Thyroid gland (tissue), 4 donors: ENCODE measurements at places on chromosomes 16 and 17. TPM values are rescaled to one million over a fixed set of nuclear protein-coding genes. Genes with fewer than 3 reads are reported as not detected.
A peak's percentile ranks its signal among the peaks of the same experiment; 100 is the strongest.

The GNAO1 gene
- 1.4 TPM for total RNA-seq

The AKAP10 gene
- total RNA-seq: 40.2 TPM

DNA sequence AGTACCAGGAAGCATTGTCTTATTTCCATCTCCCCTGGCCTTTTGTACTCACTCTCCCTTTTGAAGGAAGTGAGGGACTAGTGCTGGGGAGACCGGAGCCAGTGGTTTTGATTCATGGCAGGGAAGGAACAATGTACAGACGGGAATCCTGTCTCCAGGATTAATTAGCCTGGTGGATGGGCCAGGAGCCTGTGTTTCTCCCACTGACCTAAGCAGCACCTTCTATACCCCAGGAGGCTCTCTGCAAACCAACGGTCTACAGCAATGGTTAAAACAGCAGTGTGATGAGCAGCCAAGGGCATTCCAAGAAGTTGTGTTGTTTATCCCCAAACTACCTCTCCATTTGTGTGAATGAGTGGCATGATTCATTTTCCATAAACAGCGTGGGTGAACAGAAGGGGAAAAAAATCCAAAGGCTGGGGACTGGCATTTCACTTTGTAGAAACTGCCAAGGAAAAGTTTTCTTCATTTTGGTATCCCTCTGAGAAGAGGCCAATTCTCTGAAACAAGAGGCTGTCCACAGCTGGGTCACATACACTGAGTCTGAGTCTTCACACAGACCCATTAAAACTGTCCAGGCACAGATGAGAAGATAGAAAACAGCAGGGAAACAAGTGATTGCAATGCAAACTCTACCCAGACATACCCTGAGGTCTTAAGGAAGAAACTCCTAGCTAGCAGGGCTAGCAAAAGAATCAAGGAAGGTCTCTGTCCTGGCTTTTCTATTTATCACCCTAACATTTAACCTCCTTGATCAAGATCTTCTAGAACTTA lies 18.1 kb downstream of the ANKFN1 start:
- no peak for DNase-seq

The TBKBP1 gene
- total RNA-seq: 8.2 TPM

DNA sequence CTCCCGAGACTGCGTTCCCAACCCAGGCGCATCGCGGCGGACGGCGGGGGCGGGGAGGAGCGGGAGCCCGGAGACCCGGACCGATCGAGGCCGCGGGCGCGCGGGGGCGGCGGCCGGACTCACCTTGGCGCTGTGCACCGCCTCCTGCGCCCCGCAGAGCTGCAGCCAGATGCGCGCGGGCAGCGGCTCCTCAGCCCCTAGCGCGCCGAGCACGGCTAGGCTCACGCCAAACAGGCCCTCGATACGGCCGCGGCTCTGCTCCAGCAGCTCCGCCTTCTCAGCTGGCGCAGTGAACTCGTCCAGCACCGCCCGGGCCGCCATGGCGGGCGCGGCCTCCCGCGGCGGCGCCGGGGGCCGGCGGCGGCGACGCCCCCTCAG lies 339 bp downstream of the N4BP1 start:
- peak; percentile 55 for DNase-seq

DNA sequence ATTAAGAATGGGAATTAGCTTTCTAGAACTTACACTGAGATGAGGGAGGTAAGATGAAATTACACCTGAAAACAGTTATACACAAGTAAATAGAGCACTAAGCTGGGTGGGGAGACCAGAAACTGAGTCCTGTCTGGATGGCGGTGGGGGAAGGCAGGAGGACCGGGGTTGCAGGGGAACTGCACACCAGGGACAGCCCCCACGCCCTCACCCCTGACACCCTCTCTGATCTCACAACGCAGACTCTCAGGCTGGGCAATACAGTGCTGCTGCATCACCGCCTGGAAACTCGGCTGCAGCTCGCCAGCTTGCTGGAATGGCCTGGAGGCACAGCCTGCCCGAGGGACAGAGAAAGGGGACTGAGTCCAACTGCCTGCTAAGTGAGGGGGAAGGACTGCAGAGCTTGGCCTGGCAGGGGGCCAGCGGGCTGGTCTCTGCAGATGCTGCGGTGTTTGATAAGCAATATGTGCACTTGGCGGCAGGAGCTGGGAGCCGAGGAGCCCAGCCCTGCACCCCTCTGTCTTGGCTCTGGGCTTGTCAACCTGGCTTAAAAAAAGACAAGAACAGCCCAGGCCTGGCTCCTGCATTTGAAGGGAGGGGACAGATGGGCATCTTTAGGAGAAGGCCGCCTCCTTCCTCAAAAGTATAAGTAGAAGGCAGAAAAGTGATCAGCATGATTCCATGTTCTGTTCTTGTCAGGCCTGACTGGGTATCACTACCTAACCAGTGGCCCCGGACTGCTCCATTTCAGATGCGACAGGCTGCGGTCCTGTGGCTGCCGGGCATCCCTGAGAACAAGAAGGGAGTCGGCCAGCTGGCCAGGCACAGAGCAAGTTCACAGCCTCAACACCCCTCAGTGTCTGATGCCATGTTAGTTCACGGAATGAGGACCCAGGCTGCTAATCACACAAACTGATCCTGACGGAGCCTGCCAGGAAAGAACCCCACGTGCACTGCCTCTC lies 30.2 kb downstream of the SPHK1 start:
- peak; percentile 93 for DNase-seq

GRCh38 chr17:80789356-80789902 lies 202.2 kb upstream of the CHMP6 start:
- DNase-seq: no peak

- peak; percentile 76 for DNase-seq
Observed at GRCh38 chr17:43406676-43407645, 8.2 kb downstream of the ARL4D start.

GRCh38 chr17:79024901-79025737 lies 1.1 kb downstream of the C1QTNF1 start:
- DNase-seq: peak; percentile 40

DNA sequence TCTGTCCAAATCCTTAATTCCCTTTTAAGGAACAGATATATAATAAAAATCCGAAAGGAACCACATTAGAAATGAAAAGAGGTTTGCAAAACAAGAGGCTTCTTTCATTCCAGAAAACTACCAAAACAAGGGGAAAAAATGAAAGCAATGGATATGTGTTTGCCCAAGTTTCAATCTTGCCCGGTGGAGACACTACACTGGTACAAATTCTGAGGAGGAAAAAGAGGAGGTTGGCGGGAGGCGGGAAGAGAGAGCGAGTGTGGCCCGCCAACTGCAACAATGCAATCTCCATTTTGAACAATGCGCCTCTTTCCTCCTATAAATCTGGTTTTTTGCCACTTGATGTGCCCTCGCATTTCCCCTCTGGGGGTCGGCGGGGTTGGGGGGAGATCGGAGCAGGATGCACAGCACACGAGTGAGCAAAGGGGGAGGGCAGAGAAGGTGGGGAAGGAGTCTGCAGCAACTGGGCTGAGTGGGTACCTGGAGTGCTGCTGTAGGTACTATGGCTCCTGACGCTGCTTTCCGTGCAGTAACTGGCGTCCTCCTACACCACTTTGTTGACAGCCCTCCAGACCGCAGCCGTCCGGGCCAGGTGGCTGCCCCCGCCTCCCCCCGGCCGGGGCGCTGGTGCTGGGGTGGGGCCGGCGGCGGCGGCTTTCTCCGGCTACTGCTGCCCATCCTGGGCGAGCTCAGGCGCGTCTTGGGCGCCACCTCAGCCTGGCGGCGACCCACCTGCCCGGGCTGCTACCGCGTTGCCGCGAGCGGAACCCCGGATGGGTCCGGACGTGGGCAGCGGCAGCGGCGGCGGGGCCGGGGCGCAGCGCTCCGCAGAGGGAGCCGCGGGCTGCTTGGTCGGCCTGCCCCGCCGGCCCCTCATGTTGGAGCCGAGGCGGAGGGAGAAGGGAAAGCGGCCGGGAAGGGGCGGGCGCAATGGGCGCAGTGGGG lies 93.8 kb upstream of the PLEKHM1 start:
- peak; percentile 65 for DNase-seq

DNA sequence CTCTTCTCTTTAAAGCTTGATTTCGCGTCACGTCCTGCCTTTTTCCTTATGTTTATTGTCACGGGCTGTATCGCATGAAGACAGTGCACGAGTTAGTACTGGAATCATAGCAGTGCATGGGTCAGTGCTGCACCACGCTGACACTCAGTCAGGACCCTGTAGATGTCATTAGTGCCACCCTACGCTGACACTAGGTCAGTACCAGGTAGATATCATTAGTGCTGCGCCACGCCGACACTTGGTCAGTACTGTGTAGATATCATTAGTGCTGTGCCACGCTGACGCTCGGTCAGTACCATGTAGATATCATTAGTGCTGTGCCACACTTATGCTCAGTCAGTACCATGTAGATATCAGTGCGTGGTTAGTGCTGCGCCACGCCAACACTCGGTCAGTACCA lies 106.2 kb upstream of the ZNF469 start:
- no peak for DNase-seq

DNA sequence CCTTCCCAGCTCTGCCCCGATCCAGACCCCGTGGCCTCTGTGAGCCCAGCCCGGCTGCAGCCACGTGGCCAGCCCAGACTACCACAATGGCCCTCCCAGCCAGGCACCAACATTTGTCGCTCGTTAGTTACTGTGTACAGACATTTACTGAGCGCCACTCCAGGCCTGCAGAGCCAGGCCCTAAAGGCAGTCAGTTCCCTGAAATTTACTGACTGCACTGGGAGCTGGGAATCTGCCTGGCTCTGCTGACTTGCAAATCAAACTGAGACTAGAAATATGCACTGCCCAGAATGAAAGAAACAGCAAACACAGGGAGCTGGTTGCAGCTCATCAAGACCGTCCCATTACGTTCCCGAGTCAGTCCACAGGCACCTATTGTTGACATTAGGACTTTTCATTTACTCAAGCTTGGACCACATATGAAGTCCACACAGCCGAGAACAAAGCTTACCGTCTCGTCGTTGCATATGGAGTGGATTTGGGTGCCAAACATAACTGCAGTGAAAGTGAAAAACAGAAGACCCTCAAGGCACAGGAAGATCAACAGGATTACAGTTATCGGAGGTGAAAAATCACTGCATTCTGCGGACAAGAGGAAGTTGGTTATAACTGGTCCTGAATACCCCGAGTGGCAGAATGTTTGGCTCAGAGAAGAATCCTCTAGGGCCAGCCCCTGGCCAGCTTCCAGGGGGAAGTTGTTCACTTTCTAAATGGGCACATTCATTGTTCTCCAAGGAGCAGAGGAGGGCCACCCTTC lies 34.5 kb downstream of the ZDHHC7 start:
- no peak for DNase-seq

The PCGF2 gene
- total RNA-seq: 9.9 TPM

- no peak for DNase-seq
Observed at GRCh38 chr16:79451196-79451816, 149.2 kb downstream of the MAF start.

DNA sequence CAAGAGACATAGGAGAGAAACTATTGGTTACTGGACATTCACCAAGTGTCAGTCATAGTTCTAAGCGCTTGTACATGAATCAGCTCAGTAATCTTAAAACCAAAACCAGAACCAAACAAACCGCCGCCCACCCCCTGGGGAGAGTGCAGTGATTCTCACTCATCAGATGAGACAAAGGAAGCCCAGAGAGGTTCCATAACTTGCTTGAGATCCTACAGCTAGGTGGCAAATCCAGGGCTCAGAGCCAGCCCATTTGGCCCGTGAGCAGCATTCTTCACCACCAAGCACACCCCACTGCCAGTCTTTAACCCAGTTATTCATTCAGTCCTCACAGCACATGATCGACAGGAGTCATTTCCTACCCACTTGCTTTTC lies 37.2 kb upstream of the RGS9 start:
- peak; percentile 62 for DNase-seq

GRCh38 chr17:15007147-15007553 lies 258.0 kb downstream of the PMP22 start:
- DNase-seq: no peak

- DNase-seq: no peak
Observed at GRCh38 chr17:55069983-55070529, 101.5 kb downstream of the STXBP4 start.

- no peak for DNase-seq
Observed at GRCh38 chr16:27259710-27260109, 8.9 kb downstream of the NSMCE1 start.

The GJC1 gene
- total RNA-seq: 1.4 TPM

DNA sequence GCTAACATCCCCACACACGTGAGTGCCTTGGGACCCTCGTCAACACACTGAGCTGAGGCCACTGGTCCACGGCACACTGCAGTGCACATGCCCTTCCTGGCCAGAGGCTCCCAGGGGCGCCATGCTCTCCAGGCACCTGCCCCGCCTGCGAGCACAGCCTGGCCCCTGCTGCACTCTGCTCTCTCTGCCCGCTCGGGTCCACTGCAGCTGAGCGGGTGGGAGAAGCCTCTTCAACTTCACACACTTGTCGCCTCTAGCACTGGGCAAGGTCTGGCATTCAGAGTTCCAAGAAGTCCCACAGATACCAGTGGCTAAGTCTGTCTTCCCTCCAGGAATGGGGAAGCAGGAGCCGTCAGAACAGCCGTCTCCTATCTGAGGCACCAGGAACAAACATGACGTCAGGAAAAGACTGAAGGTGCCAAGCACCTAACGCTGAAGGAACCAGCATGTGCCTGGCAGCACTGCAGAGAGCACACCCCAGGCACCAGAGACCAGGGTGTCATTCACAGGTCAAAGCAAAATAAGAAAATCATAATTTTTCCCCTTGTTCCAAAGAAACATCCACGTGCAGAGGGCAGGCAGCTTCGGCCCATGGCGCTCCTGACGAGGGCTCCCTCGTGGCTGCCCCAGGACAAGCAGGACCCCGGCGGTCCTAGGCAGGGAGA lies 82.9 kb downstream of the ZNF778 start:
- no peak for DNase-seq

DNA sequence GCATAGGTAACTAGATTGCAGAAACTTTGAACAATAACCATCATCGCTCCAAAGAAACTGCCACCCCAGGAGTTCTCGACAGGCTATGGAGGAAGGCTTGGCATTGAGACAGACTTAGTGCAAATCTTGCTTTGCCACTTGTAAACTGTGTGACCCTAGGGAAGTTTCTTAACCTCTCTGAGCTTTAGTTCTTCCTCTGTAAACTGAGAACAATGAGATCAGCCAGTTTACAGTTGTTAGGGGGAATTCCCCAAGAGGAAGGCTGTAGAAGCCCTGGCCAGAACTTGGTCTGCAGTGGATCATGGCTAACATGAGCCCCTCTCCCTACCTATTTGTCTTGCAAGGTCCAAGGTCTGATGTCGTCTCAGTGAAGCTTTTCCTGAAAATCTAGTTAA lies 78.9 kb downstream of the NT5M start:
- DNase-seq: no peak

DNA sequence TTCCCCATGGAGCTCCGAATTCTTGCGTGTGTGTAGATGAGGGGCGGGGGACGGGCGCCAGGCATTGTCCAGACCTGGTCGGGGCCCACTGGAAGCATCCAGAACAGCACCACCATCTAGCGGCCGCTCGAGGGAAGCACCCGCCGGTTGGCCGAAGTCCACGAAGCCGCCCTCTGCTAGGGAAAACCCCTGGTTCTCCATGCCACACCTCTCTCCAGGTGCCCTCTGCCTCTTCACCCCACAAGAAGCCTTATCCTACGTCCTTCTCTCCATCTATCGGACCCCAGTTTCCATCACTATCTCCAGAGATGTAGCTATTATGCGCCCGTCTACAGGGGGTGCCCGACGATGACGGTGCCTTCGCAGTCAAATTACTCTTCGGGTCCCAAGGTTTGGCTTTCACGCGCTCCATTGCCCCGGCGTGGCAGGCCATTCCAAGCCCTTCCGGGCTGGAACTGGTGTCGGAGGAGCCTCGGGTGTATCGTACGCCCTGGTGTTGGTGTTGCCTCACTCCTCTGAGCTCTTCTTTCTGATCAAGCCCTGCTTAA lies 617 bp upstream of the SENP3 start:
- DNase-seq: peak; percentile 96
